Heart right ventricle (tissue), 16 donors: ENCODE measurements at places on chromosomes 16 and 17. TPM values are rescaled to one million over a fixed set of nuclear protein-coding genes. Genes with fewer than 3 reads are reported as not detected.

GRCh38 chr17:59327121-59327980 lies 4.1 kb upstream of the YPEL2 start:
- DNase-seq, result no peak

- DNase-seq, result no peak
These were observed 79.9 kb downstream of the ZNF18 start for GRCh38 chr17:11917415-11917814.

DNA sequence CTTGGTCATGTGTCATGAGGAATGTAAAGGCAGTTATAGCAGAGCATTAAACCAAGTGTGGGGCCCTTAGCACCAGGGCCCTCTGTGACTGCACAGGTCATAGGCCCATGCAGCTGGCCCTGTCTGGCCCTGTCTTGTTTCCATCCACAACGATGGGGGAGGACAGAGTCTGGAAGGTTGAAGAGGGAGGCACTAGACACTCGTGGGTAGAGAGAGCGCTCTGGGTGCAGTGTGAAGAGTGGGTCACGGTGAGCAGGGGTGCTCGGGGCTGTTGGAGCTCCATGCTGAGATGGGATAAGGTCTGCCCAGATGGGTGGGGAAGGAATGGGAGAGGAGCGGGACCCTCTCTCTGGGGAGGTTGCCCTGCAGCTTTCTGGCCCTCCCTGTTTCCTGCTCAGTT lies 12.8 kb upstream of the KSR1 start:
- DNase-seq, result no peak

DNA sequence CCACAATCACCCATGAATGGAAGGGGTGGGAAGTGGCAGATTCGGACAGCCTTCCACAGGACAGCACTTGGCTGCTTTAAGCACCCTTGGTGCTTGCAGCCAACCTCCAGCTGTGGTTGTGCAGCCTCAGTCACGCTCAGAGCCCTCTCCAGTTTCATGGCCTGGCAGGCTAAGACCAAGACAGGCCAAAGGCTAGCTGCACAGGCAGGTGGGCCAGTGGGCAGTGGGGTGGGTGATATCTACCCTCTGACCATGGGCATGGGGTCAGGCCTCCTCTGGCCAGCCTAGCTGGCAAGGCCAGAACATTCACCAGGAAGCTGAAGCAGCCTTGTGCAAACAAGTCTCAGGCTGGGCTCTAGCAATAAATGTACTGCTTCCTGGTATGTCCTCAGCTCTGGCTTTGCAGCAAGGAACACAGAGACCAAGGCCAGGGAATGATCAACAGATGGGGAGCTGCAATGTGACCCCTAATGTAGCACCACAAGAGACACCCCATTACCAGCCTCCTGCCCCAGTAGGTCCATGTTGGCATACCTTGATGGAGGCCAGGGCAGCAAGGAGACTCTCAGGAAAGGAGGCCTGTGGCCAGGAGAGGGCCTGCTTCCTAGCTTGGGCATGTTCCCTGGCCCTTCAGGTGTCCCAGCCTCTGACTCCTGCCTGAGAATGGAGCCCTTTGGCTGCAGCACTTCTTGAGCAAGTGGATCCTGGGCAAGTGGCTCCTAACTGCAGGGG lies 20.9 kb downstream of the HSD11B2 start:
- no peak for DNase-seq

DNA sequence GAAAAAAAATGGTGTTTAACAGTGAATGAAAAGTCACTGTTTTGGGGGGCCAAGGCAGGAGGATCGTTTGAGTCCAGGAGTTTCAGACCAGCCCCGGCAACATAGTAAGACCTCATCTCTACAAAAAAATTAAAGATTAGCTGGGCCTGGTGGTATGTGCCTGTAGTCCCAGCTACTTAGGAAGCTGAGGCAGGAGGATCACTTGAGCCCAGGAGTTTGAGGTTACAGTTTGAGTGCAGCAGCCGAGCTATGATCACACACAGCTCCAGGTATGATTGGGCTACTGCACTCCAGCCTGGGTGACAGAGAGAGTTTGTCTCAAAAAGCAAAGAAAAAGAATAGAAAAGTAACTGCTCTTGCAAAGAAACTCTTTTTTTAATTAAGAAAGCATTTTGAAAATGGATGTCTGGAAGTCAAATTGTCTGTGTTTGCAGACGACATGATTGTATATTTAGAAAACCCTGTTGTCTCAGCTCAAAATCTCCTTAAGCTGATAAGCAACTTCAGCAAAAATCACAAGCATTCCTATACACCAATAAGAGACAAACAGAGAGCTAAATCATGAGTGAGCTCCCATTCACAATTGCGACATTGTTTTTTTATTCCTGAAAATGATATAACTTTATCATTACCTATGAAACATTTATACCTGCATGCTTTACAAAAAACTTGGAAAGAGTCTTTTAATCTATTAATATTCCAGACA lies 20.5 kb upstream of the CPD start:
- no peak for DNase-seq

DNA sequence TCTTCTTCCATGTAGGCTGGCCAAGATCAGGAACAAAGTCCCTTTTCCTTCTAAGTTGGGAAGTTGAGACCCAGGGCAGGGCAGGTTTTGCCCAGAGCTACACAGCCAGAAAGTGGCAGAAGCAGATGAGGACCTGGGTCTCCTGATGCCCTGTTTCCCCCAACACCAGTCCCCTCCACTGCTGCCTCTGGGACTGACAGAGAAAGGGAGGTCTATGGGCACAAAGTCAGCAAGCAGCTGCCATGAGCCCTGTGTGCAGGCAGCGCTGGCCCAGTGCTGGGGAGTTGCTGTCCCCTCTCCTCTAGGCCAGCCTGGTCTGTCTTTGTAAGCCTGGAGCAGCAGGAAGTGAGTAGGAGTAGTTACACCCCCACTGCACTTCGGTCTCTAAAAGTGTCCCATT lies 46.9 kb upstream of the NKD1 start:
- no peak for DNase-seq

DNA sequence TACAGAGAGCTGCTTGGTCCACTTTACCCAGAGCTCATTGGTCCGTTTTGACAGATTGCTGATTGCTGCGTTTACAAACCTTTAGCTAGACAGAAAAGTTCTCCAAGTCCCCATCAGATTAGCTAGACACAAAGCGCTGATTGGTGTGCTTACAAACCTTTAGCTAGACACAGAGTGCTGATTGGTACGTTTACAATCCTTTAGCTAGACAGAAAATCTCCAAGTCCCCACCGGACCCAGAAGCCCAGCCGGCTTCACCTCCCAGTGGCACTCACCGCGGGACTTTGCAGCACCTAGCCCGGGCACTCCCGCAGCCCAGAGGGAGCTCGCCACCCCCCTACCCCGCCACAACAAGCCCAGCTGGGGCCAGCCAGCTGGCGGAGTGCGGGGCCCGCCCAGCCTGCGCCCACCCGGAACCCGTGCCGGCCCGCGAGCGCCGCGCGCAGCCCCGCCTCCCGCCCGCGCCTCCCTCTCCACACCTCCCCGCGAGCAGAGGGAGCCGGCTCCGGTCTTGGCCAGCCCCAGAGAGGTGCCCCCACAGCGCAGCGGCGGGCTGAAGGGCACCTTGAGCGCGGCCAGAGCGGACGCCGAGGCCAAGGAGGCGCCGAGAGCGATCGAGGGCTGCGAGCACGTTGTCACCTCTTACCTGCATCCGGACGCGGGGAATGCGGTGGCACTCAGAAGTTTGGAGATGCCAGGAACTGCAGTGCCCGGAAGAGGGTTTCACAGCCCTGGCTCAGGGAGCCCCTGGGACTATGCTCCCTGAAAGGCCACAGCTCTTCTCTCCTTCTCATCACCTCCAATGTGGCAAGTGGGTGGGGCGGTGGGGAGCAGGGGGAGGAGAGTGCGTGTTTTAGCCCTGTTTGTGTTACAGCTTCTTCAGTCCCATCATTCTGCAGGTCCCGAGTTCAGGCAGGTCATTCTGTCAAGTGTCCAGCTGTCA lies 1504.5 kb downstream of the CDH11 start:
- peak; percentile 8 for DNase-seq

GRCh38 chr16:2233046-2233775 lies 3.0 kb upstream of the DNASE1L2 start:
- no peak for DNase-seq

DNA sequence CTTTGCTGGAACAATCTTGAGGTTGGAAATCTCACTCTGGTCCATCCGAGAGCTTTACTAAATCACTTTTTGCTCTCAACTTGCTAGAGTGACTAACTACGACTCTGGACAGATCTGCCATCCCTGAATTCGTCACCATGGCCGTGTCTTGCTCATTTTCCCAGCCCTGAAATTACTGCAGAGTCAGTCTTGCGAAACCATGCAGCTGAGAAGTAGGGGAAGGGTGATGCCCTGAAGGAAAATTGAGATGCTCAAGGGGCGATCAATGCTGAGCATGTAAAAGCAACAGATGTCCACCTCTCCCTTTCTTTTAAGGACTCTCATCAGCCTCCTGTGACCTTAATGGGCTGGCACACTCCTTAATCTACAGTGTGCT lies 18.8 kb downstream of the PCTP start:
- no peak for DNase-seq

DNA sequence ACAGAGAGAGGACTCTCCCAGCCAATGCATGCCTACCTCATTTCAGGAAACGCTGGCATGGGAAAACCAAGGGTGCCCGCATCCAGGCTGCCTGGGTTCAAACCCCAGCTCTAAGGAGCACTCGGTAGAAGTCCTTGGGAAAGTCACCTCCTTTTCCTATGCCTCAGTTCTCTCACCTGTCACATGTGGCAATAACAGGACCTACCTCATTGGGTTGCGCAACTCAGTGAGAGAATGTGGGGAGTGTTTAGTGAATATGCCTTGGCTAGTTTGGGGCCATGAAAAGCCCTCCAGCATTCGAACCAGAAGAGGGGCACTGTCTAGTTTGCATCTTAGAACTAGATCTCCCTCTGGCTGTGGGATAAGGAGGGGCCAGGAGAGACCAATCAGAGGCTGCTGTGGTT lies 9.0 kb upstream of the NXPH3 start:
- no peak for DNase-seq

GRCh38 chr16:25626172-25626571 lies 65.6 kb upstream of the HS3ST4 start:
- DNase-seq, result no peak

C16orf54 gene
- 0.26 TPM for polyA plus RNA-seq

KRTAP1-1 gene
- not detected for polyA plus RNA-seq

KRTAP4-2 gene
- polyA plus RNA-seq, result not detected

MYCBPAP gene
- polyA plus RNA-seq, result 0.17 TPM
